ENCODE measurements at places on chromosomes 5 and 9. TPM values are rescaled to one million over a fixed set of nuclear protein-coding genes. Genes with fewer than 3 reads are reported as not detected.

The SLC6A18 gene
- not detected for total RNA-seq

DNA sequence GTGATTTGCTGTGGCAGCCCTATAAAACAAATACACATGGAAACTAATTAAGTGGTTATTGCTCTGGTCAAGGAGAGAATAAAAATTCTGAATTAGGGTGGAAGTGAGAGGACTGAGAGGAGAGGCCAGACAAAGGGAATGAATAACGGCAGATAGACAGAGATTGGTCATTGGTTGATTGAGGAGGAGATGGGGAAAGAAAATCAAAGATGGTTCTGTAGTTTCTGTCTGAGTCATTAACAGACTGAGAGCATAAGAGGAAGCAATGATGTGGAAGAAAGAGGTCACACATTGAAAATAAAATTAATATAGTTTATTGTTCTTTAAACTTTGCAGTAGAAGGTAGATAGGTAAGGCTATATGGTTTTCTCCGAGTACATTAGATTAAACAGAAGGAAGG is 469.8 kb downstream of the ACTL7B start:
- no peak for DNase-seq

DNA sequence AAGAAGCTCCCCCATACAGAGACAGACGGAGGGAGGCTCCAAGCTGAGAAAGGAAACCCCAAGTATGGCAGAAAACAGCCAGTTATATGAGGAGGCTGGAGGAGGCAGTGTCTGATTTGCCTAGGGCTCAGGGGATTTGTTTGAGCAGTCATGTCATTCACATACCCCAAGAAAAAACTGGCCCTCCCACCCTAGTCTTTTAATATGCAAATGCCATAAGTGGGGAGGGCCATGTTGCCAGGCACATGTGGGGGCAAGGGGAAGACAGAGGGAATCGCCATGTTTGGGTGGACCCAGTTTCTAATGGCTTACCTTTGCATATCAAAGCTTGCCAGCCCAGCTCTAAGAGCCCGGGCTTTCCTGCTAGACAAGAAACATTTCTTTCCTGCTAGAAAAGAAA is 1163.8 kb downstream of the TAF11L14 start:
- no peak for DNase-seq

DNA sequence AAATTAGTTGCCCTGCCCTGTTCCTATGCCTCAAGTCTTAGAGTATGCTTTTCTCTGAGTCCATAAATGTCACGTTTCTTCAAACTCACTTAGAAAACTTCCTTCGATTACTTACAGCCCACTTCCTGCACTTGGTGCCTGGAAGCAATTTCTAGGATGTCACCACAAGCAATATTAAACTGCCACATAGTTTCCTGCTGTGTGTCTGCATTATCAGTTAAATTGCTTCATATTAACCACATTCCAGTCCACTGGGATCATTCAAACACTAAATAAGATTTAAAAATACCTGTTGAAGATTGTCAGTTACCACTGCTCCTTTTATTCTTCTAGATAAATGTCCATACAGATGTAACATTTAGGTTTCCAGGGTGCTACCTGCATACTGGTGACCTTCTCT is 4.1 kb downstream of the DENND1A start:
- DNase-seq: peak; percentile 34

DNA sequence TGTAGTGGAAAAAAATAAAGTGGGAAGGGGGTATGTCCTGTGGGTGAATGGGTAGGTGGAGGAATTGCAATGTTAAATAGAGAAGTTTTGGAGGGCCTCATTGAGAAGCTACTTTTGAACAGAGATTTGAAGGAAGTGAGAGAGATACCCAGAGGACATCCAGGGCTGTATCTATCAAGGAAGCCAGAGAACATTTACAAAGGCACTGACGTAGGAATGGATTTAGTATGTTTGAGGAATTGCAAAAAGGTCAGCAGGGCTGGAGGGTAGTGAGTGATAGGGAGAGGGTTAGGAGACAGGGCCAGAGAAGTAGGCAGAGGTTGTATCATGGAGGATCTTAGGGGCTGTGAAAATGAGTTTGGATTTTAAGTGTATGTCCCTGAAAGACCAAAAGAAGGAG is 13.9 kb downstream of the PTTG1 start:
- no peak for DNase-seq

DNA sequence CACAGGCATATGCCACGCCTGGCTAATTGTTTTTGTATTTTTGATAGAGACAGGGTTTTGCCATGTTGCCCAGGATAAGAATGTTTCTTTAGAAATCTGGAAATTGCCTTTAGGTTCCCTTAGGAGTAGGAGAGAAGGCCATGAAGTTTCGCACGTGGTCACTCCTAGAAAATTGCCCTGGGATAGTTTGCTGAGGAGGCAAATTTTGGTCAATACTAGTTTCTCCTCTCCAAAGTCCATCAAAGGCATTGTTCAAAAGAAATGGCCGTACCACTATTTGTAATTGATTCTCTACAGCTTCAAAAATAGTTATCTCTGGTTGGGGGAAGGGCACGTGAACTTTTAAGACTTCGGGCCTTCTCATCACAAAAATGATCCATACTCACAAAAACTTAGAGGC is 845 bp upstream of the SLC30A5 start:
- no peak for DNase-seq

DNA sequence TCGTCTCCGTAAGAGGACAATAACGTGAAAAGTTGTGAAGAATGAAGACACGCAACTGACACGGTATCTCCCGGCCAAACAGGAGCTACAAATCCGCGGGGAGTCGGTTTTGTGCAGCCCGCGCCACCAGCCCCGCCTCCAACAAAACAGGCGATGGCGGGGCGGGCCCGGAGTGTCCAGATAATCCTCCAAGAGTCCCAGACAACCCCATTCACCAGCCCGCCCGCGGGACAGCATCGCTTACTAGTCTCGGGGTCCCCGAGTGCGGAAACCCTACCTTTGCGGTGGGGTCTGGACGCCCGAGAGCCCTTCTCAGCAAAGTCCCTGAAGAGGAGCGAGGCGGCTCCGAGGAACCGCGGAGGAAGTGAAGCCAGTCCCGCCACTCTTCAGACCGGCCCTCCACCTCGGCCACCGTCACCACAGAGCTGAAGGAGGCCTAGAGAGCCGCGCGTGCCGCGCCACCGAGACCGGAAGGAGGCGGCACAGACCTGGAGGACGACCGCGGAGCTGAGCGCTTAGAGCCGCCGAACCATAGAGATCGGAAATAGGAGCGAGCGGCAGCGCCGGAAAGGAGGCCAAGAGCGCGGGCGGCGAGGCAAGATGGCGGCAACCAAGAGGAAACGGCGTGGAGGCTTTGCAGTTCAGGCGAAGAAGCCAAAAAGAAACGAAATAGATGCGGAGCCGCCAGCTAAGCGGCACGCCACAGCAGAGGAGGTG is at the start of the genes BRIX1 and RAD1:
BRIX1 (plus strand) TSS at position 573 of the 717 bp plus-strand sequence; CDS start at position 601, 28 bp downstream.
RAD1 (minus strand) TSS at position 366 of the 717 bp plus-strand sequence. CDS start 612 bp downstream, outside the sequence.
- peak; percentile 92 for DNase-seq

- no peak for DNase-seq
Observed at GRCh38 chr9:97753975-97754374, 56.8 kb upstream of the XPA start.

DNA sequence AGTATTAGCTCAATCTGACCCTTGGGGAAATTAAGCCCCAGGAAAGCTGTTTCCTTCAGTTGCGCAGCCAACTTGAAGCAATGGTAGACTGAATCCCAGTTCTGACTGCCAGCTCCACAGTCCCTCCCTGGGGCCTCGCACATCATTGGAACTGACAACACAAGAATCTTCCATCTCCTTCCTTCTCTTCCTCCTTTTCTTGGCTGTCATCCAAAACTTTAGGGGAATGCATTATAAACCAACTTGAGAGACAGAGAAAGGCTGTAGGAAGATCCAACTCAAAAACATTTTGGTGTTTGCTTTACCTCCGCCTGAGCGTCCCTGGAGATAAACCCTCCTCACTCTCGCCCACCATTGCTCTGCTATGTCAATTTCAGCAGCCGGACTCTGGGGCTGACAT is 16.6 kb downstream of the KCNIP1 start:
- no peak for DNase-seq

DNA sequence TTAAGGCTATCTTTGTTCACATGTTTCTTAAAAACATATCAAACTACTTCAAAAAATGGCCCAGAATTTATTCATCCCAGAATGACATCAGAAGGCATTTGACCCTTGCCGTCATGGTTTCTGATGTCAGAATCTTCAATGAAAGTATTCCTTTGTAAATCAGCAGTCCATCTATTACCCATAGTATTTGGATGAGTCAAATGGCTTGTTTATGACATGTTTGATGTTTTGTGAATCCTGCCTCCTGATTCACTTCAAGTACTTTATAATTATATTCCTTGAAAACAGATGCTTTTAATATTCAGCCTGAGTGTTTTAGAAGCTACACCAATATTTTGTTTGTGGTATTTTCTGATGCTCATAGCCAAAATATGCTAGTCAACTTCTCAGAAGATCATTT is 200.8 kb upstream of the MEF2C start:
- no peak for DNase-seq

DNA sequence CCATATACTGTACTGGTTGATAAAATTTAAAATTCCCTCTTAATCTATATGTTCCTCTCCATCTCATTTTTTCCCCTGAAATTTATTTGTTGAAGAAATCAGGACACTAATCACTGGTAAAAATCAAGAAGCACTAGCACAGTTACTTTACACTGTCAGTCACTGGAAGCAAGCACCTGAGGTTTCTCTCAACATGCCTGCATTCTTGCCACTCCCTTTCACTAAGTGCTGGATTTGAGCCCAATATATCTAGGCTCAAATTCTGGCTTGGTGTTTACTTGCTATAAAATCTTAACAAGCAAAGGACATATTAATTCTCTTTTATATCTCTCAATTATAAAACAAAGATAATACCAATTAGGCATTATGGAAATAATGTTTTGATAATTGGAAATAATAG is 58.6 kb downstream of the DIAPH1 start:
- peak; percentile 75 for DNase-seq

DNA sequence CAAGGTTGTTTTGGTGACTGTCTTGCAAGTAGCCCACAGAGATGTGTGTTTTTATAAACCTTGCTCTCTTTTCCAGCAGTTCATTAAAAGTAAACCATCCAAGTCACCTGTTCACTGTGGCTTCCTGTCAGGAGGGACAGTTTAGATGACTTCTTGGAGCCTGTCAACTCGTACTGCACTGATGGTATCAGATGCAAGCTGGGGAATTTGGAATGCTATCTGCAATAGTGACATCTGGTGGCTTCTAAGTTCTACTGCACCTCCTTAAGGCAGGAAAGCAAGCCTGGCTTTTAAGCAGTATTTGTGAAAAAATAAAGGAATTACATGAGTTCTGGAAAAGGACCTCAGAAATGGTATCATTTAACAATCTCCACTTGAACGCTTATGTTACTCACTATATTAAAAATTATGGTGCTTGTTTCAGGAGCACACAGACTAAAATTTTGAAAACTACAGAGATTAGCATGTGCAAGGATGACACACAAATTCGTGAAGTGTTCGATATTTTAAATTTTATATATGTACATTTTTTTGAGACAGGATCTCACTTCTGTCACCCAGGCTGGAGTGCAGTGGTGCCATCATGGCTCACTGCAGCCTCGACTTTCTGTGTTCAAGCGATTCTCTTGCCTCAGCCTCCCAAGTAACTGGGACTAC is 164.0 kb downstream of the TTC39B start:
- peak; percentile 63 for DNase-seq

DNA sequence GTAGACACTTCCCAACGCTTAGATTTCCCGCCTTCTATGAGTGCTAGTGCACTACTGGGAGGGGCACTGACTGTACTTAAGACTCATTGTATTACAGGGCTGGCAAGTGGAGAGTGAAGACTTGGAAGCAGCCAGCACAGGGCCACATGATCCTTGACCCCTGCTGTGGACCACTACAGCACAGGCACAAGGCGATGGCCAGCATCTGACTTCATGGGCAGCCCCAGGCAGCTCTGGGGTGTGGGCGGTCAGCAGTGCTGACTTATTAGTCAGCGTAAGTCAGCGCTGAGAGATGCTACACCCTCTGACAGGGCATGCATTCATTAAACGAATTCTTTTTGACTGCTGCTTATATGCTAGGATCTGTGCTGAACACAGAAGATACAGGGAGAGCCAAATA is 9.3 kb downstream of the SLC46A2 start:
- DNase-seq: peak; percentile 62

- peak; percentile 52 for DNase-seq
Observed at GRCh38 chr5:66814146-66814991, 218.2 kb downstream of the MAST4 start.
